Adipose tissue (tissue), 3 donors: ENCODE measurements at places on chromosomes 11 and 22. TPM values are rescaled to one million over a fixed set of nuclear protein-coding genes. Genes with fewer than 3 reads are reported as not detected.

The GTSE1 gene
- polyA plus RNA-seq: 0.49 TPM

The SLC43A3 gene
- 9.9 TPM for polyA plus RNA-seq

The RFPL2 gene
- not detected for polyA plus RNA-seq

The ART1 gene
- not detected for polyA plus RNA-seq

The BAIAP2L2 gene
- polyA plus RNA-seq: 1.2 TPM

The ASPHD2 gene
- polyA plus RNA-seq: 0.17 TPM

The APOL5 gene
- not detected for polyA plus RNA-seq

The SMIM38 gene
- polyA plus RNA-seq: 2.0 TPM

The MYOD1 gene
- polyA plus RNA-seq: not detected

The CARD10 gene
- 8.8 TPM for polyA plus RNA-seq

The LMO1 gene
- not detected for polyA plus RNA-seq

The CBLIF gene
- 2.1 TPM for polyA plus RNA-seq

The RASL10A gene
- polyA plus RNA-seq: 1.5 TPM

The TPST2 gene
- polyA plus RNA-seq: 69.4 TPM

The APOA5 gene
- polyA plus RNA-seq: not detected

The MN1 gene
- polyA plus RNA-seq: 3.7 TPM

The MUC6 gene
- not detected for polyA plus RNA-seq

The CSTPP1 gene
- 26.9 TPM for polyA plus RNA-seq

The P4HA3 gene
- 0.10 TPM for polyA plus RNA-seq

The GUCY1A2 gene
- polyA plus RNA-seq: 1.3 TPM

The CACNA1I gene
- 0.08 TPM for polyA plus RNA-seq
